Parietal lobe (tissue), 2 donors: ENCODE measurements at places on chromosomes 11 and 22. TPM values are rescaled to one million over a fixed set of nuclear protein-coding genes. Genes with fewer than 3 reads are reported as not detected.

GSTT2B gene
- total RNA-seq: 1.9 TPM

POU2AF3 gene
- total RNA-seq: 0.94 TPM

ACR gene
- not detected for total RNA-seq

MRGPRX4 gene
- not detected for total RNA-seq

AGBL2 gene
- 0.63 TPM for total RNA-seq

OR52A1 gene
- not detected for total RNA-seq

ASRGL1 gene
- 52.9 TPM for total RNA-seq

OR2AT4 gene
- total RNA-seq: not detected
